ENCODE measurements at places on chromosomes 1 and 21.
A peak's percentile ranks its signal among the peaks of the same experiment; 100 is the strongest.

DNA sequence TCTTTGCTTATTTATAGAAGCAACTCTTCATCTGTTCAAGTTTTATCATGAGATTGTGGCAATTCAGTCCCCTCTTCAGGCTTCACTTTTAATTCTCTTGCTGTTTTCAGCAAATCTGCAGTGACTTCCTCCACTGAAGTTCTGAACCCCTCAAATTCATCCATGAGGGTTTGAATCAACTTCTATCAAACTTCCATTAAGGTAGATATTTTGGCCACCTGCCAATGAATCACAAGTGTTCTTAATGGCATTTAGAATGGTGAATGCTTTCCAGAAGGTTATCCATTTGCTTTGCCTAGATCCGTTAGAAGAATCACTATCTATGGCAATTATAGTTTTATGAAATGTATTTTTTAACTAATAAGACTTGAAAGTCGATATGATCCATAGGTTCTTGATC is 946.7 kb upstream of the B3GALT2 start:
- no peak for DNase-seq

GRCh38 chr1:4006676-4007374 is 106.8 kb upstream of the C1orf174 start:
- DNase-seq = no peak

GRCh38 chr1:203159844-203160243 is 15.8 kb downstream of the MYBPH start:
- no peak for DNase-seq

GRCh38 chr1:65812065-65812464 is 19.4 kb downstream of the PDE4B start:
- DNase-seq = peak; percentile 93

DNA sequence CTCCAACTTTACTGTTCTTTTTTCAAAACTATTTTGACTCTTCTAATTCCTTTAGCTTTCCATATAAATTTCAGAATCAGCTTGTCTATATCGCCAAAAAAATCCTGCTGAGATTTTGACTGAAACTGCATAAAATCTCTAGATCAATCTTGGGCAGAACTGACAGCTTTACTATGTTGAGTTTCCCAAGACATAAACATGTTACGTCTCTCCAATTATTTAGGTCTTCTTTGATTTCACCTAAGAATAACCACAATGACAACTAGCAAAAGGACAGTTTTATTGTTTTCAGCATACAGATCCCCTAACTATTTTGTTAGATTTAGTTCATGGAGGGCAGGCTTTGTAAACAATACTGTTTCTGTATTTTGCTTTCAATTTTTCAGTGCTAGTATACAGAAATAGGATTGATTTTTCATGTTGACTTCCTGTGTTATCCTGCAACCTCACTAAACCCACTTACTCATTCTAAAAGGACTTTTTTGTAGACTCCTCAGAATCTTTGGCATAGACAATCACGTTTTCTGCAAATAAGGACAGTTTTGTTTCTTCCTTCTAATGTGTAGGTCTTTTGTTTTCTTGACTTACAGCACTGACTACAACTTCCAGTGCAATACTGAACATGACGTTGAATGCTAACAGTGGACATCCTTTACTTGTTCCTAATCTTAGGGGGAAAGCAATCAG is 63.4 kb downstream of the NPHP4 start:
- DNase-seq = no peak

DNA sequence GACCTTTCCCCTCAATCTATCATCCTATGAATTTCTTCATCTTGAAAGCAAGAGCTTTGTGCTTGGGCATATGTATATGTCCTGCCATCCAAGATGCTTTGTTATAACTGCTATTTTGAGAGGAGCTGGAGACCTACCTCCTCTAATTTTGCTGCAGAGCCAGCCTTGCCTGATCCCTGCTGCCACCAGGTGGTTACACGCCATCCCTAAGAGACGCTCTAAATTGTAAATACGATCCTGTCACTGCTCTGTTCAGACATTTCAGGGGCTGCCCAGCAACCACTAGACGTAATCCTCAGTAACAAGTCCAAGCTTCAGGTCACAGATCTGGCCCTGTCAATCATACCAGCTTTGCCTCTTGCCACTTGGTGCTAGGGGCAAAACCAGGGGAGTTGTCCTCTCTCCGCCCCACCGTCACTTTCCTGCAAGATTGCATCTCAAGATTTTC is 32.9 kb downstream of the GPA33 start:
- DNase-seq = peak; percentile 16

DNA sequence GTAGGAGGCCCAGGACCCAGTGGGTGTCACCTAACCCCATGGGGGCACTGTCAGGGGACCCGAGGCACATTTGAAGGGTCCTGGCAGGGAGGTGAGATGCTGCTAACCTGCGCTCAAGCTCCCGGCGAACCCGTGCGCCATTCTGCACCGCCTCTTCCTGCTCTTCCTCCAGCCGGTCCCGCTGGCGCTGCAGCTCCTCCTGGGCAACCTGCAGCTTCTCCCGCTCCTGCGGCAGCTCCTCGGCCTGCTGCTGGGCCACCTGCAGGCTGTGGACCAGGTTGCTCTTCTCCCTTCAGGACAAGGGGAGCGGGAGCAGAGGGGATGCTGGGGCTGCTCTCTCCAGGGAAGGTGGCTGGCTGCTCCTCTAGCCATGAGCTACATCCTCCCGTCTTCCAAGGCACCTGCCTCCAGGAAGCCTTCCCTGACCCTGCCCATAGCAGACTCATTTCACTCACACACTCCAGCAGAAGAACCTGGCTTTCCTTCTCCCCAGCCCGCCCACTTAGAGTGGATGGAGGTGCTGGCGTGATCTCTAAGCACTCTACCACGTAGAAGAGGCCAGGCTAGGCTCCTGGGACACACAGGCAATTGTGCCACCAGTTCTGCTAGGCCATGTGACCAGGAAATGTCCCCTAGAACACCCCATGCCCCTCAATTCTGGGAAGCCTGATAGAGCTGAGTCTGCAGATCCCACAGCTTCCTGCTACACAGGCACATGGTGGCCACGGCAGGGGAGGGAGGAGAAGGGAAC is 15.2 kb upstream of the NBPF1 start:
- no peak for DNase-seq

- DNase-seq = peak; percentile 29
Measured at GRCh38 chr1:111234258-111234657, 6.7 kb downstream of the CHI3L2 start.

DNA sequence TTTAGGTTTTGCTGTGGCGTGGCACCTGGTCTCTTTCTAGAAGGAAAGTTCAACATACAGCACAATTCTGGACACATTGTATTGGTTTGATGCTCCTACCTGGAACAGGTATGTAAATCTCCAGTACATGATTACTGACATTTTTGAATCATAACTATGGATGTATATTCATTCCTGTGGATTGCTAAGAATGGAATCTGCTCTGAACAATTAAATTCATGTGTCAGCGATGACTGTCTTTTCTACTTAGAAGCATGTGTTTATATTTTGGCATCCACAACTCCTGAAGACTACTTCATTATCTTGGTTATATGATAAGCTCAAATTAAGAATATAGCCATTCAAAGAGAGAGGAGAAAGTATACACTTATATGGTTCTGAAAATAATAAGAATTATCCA is 291.8 kb downstream of the CHRM3 start:
- no peak for DNase-seq

DNA sequence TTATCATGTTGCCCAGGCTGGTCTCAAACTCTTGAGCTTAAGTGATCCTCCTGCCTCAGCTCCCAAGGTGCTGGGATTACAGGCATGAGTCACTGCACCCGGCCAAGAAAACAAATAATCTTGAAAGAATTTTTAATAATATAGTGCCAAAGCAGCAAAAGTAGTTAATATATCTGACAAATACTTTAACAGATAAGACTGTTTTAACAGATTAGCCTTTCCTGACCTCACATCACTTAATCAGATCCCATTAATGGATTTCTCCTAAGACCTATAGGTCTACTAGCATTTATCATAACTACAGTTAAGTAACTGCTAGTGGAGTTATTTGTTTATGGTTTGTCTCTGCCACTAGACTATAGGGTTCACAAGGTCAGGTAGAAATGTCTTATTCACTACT is 61.1 kb upstream of the HP1BP3 start:
- DNase-seq = peak; percentile 48

GRCh38 chr1:208132287-208132882 is 111.8 kb downstream of the PLXNA2 start:
- peak; percentile 78 for DNase-seq

DNA sequence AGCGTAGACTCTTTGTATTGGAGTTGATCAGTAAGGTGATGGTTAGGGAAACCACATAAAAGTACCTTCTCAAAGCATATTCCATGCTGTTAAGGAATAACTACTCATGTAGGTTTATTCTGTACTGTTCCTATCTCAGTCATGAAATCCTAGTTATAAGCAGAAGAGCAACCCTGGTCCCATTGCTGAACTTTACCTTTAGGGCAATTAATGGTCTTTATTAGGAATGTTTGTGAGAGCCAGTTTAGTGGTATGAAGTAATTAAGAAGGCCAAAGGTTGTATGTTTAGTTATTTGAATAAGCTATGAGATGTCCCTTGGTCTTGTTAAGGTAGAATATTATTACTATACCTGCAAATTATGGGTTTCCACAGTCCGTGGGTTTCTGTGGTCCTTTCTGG is 44.0 kb downstream of the ACP6 start:
- DNase-seq = no peak

GRCh38 chr1:62271948-62272728 is 47.1 kb downstream of the KANK4 start:
- DNase-seq = peak; percentile 8

GRCh38 chr1:18805925-18806849 is 53.3 kb downstream of the TAS1R2 start:
- DNase-seq = peak; percentile 65

DNA sequence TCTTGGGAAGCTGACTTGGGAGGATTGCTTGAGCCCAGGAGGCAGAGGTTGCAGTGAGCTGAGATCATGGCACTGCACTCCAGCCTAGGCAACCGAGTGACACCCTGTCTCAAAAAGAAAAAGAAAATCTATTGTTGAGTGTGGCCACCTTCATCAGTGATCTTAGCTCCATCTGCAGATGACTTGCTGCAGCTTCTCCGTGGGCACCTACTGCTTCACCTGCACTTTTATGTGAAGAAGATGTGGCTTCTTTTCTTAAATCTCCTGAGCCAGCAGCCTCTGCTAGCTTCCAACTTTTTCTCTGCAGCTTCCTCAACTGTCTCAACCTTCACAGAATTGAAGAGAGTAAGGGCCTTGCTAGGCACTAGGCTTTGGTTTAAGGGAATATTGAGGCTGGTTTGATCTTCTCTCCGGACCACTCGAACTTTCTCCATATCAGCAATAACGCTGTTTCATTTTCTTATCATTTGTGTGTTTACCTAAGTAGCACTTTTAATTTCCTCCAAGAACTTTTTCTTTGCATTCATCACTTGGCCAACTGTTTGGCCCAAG is 28.0 kb downstream of the AGPAT3 start:
- DNase-seq = no peak

DNA sequence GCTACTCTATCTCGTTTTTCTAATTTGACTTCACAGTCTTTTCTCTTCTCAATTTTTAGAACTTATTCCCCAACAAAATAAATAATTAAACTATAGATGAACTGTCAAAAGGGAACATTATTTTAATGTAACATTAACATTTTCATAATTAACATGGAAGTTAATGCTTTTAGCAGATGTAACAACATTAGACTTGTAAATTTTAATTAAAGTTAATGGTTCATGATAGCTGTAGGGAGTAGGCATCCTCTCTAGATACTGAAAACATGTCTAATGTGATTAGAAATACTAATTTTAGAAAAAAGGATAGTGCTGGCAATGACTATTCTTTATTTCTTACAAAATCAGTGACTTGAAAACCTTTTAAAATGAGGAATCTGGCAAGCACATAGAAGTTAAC is 32.1 kb upstream of the NEK7 start:
- no peak for DNase-seq

DNA sequence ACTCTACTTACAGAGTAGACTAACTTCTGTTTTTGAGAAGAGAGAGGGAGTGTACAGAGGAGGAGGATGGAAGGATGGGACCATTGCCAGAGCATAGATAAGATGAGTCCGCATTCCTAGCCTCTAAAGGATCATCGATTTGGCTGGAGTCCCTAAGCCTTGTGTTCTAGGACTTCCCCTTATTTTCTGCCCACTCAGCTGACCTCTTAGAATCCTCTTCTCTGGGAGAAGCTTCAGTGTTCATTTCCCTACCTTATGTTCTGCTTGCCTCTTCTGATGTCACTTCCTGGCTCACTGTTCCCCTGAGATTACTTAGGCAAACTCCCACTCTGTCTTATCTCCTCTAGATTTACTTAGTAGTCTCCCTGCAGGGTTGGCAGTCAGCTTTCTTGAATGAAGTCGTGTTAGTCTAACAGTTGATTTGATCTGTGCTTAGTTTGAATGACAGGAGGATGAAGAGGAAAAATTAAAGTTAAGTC is 156.7 kb downstream of the SYT2 start:
- DNase-seq = no peak

- no peak for DNase-seq
Measured at GRCh38 chr1:27652111-27652864, 17.3 kb upstream of the FGR start.

DNA sequence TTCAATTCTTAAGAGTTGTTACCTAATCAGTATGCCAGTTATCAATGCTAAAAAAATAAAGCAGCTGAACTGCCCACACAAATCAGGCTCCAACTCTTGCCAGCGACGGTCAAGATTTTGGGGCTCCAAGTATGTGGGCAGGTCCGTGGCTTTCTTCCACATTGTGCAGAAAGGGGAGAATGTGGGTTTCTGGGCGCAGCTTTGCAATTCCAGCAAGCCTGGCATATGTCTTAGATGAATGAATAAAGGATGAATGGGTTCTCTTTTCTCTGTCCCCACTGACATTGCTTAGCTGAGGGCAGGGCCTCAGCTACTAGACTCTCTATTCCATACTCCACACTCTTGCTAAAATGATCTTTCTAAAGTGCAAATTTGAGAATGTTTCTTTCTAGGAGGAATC is 42.4 kb downstream of the NENF start:
- no peak for DNase-seq

DNA sequence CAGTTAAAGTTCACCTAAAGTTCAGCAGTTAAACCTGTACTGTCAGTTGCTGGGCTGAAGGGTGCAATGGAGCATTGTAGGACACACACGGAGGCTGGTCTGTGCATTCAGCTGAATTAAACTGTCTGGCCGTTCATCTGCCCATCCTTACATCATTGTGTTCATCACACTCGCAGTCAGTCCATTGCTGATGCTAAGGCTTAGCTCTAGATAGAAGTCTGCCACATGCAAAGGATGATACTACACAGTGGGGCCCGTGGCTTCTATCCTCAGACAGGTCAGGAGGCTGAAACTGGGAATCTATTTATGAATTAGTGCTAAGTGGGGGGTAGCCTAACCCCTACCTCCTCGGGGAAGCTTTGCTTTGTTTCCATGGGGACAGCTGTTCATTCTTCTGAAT is 60.4 kb downstream of the CNIH3 start:
- no peak for DNase-seq
